ENCODE measurements at places on chromosomes 7 and 10.

DNA sequence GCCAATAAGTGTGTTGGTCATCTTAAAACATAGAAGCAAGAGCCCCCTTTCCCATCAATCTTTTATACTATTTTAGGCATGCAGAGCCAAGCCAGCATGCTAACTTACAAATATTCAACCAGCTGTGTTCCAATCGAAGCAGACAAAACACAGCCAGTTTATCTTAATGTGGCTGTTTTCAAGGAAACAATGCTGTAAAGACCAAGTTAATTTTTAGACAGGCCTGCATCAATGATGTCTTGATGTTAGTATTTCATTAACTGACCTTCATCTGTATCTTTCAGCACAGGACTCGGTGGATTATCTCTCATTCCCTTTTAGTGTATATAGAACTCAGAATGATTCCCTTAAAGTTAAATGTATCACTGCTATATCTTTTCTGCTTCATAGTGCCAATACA lies 262.0 kb upstream of the ZWINT start:
- H3K4me1 ChIP-seq, result no peaks in the 10 kb centered on the region
- H3K36me3 ChIP-seq, result no peaks in the 10 kb centered on the region
- H3K27me3 ChIP-seq, result no peaks in the 10 kb centered on the region
- no peak overlapping the region for H3K27ac ChIP-seq

GRCh38 chr7:121777672-121778071 lies 95.3 kb upstream of the PTPRZ1 start:
- H3K27ac ChIP-seq, result no peak overlapping the region
- H3K4me3 ChIP-seq, result no peak overlapping the region
- H3K36me3 ChIP-seq, result no peaks in the 10 kb centered on the region
- H3K4me1 ChIP-seq, result no peaks in the 10 kb centered on the region
- no peak for DNase-seq

DNA sequence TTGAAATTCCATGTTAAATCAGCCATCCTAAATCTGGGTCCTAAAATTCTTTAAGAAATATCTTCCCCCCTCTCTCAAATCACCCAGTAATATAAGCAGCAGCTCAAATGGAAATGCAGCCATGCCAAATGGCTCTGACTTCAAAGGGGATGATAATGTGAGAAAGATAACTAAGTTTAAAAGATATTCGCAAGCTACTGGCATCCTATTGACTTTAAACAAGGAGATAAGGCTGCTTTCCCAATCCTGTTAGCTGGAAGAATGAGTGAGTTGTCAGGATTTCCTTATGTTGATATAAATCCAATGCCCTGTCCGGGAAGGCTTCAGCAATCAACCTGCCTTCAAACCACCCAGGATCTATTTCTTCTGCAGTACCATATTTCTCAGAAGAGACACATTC lies 172.0 kb downstream of the FANK1 start:
- no peak overlapping the region for H3K27ac ChIP-seq
- no peaks in the 10 kb centered on the region for H3K36me3 ChIP-seq
- no peak overlapping the region for H3K4me3 ChIP-seq

- DNase-seq, result no peak
- H3K27me3 ChIP-seq, result peaks cover 2% of the 10 kb centered on the region
- no peak overlapping the region for H3K27ac ChIP-seq
- no peaks in the 10 kb centered on the region for H3K4me1 ChIP-seq
- no peaks in the 10 kb centered on the region for H3K36me3 ChIP-seq
Observed at GRCh38 chr7:126953461-126953860, 299.3 kb downstream of the GRM8 start.

GRCh38 chr10:118753331-118754228 lies 1.2 kb downstream of the CACUL1 start:
- peaks cover 12% of the 10 kb centered on the region for H3K27me3 ChIP-seq
- peak; percentile 57 for DNase-seq
- H3K27ac ChIP-seq, result peak overlapping the region; percentile 86
- H3K4me1 ChIP-seq, result peaks cover 21% of the 10 kb centered on the region

DNA sequence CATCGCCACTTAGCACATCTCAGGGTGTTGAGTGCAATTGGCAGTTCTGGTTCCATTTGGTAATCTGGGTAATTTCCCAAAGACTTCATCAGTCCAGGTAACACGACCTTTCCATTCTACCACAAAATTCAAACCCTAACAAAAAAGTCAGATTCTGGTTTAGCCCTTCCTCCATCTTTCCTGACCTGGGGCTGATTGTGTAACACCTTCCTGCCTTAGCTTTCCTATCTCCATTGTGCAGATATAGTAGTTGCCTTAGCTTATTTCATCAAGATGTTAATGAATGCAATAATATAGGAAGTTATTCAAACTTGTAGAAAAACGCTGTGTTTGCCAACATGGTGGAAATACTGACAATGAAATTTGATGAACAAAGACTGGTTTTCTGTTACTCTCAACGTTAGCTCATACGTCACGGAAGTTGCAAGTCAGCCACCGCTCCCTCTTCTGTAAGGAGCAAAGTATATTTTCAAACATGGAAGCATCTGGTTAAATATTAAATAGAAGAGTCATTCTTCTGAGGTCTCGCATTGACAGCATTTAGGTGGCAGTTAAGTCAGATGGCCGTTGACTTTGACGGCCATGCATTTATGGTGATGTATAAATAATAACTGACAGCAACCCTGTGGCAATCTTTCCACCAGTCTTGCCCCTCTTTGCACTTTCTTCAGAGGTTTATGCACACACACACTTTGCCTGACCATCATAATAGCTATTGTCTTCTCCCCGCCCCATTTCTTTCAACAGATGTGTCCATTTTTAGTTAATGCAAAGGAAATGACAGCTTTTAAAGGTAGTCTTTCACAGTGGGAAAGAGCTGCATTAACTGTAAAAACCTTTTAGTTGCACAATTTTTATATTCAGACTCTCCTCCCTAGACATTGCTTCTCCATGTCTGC lies 205.1 kb upstream of the BMPER start:
- H3K27ac ChIP-seq, result no peak overlapping the region
- DNase-seq, result no peak
- no peaks in the 10 kb centered on the region for H3K27me3 ChIP-seq
- H3K4me1 ChIP-seq, result no peaks in the 10 kb centered on the region
- no peaks in the 10 kb centered on the region for H3K36me3 ChIP-seq

DNA sequence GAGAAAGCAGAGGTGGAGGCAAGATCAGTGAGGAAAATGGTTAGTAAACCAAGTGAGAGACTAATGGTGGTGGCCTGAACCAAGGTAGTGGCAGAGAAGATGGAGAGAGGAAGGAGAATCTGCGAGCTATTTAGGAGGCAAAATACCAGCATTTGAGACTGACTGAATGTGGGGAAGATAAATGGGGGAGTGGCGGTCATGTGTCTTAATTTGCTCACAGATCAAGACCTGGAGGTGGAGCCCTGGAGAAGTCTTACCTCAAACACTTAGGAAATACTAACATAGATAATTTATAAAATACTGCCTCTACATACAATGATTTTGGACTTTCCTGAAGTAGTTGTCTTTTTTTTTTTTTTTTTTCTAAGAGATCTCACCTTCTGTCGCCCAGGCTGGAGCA lies 34.7 kb downstream of the ICA1 start:
- H3K4me3 ChIP-seq, result no peak overlapping the region
- no peak overlapping the region for H3K27ac ChIP-seq
- DNase-seq, result no peak

DNA sequence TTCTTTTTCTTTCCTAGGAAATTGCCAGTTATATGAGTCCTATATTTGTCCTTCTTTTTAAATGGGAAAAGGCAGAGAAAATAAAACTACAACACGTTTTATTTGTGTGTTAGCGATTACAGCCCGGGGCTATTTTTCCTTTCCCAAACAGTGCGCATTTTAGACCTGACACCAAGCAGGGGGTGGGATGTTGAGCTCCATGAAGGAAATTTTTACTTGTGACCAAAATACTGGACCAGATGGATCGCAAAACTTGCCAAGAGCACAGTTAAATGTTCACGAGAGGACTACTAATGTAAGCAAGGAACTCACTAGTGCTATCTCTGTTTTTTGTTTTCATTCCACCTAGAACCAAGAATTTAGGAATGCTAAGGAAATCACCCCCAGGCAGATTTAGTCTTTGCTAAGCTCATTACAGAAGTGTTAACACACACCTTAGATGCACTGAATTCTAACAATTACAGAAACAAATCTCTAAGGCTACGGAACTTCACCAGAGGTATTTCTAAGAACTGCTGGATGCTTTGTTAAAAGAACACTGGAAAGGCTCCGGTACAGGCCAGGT lies 114.8 kb downstream of the JAZF1 start:
- DNase-seq, result no peak
- no peak overlapping the region for H3K4me3 ChIP-seq
- no peaks in the 10 kb centered on the region for H3K36me3 ChIP-seq
- H3K27ac ChIP-seq, result no peak overlapping the region

DNA sequence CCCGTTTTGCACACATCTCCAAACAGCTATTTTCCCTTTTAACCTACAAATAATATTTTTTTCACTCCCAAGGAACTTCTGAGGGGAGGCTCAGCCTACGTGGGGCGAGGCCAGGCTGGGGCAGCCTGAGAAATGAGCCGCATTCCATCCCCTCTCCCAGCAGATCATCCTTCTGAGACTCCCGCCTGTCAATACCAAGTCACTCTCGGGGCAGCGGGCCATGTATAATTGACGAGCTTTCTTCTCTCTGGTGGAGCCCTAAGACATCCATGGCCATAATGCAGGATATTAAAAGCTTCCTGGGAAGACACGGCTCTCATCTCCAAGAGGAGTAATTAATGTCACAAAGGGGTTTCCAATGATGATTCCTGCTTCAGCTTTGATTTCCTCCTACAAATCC lies 37.8 kb upstream of the CHST15 start:
- H3K27me3 ChIP-seq, result no peaks in the 10 kb centered on the region
- no peaks in the 10 kb centered on the region for H3K4me1 ChIP-seq
- no peak overlapping the region for H3K27ac ChIP-seq
- no peaks in the 10 kb centered on the region for H3K36me3 ChIP-seq
- no peak for DNase-seq
- no peak overlapping the region for H3K4me3 ChIP-seq

GRCh38 chr7:49635800-49636199 lies 137.6 kb upstream of the VWC2 start:
- no peaks in the 10 kb centered on the region for H3K27me3 ChIP-seq
- DNase-seq, result no peak
- H3K27ac ChIP-seq, result no peak overlapping the region

DNA sequence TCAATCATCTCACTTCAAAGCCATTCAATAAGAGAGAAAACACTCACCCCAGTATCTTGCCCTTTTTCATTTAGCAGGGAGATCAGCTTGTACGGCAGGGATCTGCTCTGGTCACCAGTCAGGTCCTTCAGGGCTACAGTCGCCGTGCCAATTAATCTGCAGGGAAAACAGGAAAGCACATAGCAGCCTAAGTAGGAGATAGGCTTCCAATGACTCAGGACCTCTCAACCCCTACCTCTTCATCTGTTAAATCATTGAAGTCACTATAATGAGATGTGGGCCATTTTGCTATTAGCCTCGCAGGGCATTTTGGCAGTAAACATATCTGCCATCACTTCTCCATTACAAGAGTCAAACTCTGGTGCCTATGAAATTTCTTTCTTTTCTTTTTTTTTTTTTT lies 50.8 kb downstream of the MYOF start:
- H3K4me1 ChIP-seq, result peaks cover 4% of the 10 kb centered on the region
- H3K36me3 ChIP-seq, result no peaks in the 10 kb centered on the region
- H3K4me3 ChIP-seq, result no peak overlapping the region
- H3K27ac ChIP-seq, result no peak overlapping the region
- no peaks in the 10 kb centered on the region for H3K27me3 ChIP-seq

DNA sequence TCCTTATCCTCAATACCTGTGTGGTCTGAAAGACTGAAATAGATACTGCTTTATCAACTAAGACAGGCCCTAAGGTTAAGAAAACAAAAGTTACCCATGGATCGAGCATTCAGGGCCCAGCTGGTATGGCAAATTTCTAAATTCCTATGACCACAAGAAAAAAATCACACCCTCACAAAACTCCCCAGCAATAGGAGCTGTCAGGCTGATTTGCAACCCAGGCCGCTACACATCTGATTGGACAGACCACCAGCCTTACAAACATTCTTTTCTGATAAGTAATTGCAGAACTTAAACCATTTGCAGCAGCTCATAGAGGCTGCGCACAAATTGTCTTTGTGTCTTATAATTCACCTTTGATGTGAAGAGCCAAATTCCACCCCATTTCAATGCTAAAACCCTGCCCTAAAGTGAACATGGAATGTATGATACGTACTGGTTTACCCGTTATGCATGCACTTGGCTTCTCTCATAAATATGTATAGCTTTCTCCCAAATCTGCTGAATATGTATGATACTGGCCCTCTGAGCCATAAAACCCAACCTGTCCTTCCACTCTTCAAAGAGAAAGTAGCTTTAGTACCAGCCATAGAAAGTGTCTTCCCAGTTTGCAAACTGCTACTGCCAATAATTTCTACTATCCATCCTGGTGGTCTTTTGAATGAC lies 842.5 kb downstream of the GRID1 start:
- no peak for DNase-seq
- peaks cover 3% of the 10 kb centered on the region for H3K27me3 ChIP-seq
- no peaks in the 10 kb centered on the region for H3K36me3 ChIP-seq
- H3K27ac ChIP-seq, result no peak overlapping the region
- no peak overlapping the region for H3K4me3 ChIP-seq

DNA sequence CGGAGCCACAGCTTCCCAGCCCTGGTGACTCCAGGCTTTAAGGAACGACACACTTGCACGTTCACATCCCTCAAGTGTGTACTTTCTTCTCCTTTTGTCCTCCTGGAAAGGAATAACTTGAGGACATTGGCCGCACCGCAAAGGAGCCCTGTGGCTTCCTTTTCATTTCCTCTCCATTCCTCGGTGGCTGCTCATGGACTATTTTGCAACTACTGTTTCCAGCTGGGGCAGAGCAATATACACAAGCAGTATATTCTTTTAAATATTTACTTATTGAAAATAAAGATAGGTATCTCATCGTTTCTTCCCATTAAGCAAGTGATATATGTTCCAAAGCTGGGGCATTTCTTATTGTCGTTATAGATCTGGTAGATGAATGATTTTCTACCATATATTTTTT lies 97.2 kb upstream of the LYZL1 start:
- H3K4me3 ChIP-seq, result no peak overlapping the region
- H3K27me3 ChIP-seq, result no peaks in the 10 kb centered on the region
- H3K36me3 ChIP-seq, result no peaks in the 10 kb centered on the region

DNA sequence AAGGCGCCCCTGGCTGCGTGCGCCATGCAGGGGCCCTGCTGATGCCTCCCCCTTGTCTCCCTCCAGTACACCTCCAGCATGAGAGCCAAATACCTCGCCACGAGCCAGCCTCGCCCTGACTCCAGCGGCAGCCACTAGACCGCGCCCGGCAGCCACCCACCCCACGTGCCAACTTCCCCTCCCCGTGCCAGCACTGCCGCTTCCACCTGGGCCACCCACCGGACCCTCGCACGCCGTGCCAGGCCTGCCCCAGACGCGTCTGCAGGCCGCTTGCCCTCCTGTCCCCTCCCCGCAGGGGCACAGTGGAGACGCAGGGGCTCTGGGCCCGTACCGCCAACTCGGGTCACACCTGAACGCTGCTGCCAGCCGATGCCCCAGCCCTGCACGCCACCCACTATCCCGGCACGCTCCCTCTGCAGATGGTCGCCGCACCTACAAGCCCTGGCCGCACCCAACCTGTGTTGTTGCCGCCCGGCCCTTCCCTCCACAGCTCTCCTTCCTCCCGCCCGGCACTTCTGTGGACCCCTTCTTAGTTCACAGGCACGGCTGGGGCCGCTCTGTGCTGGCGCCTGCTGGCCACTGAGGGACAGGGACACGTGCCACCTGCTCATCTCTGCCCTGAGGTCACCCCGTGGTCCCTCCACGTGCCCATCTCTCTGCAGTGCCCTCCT lies 26.3 kb upstream of the AMZ1 start:
- H3K36me3 ChIP-seq, result no peaks in the 10 kb centered on the region
- H3K4me1 ChIP-seq, result peaks cover 3% of the 10 kb centered on the region
- H3K27me3 ChIP-seq, result peaks cover 3% of the 10 kb centered on the region
- no peak overlapping the region for H3K4me3 ChIP-seq
- no peak for DNase-seq

- no peaks in the 10 kb centered on the region for H3K36me3 ChIP-seq
- no peak overlapping the region for H3K27ac ChIP-seq
- H3K27me3 ChIP-seq, result peaks cover 8% of the 10 kb centered on the region
- H3K4me1 ChIP-seq, result no peaks in the 10 kb centered on the region
Observed at GRCh38 chr10:77738496-77739158, 101.0 kb upstream of the KCNMA1 start.

Measured in activated CD8-positive, alpha-beta T cell treated with anti-CD3 and anti-CD28 coated beads, Interleukin-2, amount 10 ng/mL, durations not matched to agents 7 days and 5 days (primary cell).